ENCODE measurements at places on chromosomes 2 and 18. TPM values are rescaled to one million over a fixed set of nuclear protein-coding genes. Genes with fewer than 3 reads are reported as not detected.

L3MBTL4 gene
- 0.85 TPM for total RNA-seq

FEV gene
- total RNA-seq: not detected

ADD2 gene
- total RNA-seq: 9.3 TPM

- no peak overlapping the region for H3K4me3 ChIP-seq
- H3K27ac ChIP-seq: no peak overlapping the region
- H3K36me3 ChIP-seq: peaks cover 50% of the 10 kb centered on the region
These were observed 105.3 kb upstream of the ZC3H15 start for GRCh38 chr2:186380805-186381204.

- no peak for DNase-seq
- peaks cover 5% of the 10 kb centered on the region for H3K27me3 ChIP-seq
- no peak overlapping the region for H3K4me3 ChIP-seq
- peaks cover 5% of the 10 kb centered on the region for H3K4me1 ChIP-seq
These were observed 122.9 kb downstream of the EPB41L3 start for GRCh38 chr18:5420906-5421305.
